ENCODE measurements at places on chromosomes 3 and 15.

- H3K4me1 ChIP-seq: no peaks in the 10 kb centered on the region
- H3K27ac ChIP-seq: no peak overlapping the region
- H3K27me3 ChIP-seq: no peaks in the 10 kb centered on the region
- no peak for DNase-seq
- no peak overlapping the region for H3K4me3 ChIP-seq
- H3K36me3 ChIP-seq: no peaks in the 10 kb centered on the region
Observed at GRCh38 chr3:49618412-49618811, 55.7 kb upstream of the APEH start.

DNA sequence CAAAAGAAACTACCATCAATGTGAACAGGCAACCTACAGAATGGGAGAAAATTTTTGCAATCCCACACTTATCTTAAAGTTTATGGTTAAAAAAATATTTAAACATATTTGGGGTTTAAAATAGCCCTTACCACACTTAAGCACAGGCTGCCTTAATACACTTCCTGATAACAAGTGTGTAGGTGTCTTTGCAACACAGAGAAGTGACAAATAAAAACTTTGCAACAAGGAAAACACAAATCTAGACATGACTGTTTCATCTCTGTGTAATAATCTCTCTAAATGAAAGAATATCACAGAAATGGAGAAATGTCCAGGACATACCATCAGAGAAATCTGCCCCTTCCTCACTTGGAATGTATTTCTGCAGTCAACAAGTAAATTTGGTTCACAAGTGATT is 464.1 kb upstream of the ARHGEF26 start:
- H3K36me3 ChIP-seq: no peaks in the 10 kb centered on the region
- no peak overlapping the region for H3K4me3 ChIP-seq
- H3K4me1 ChIP-seq: no peaks in the 10 kb centered on the region
- H3K27ac ChIP-seq: no peak overlapping the region
- DNase-seq: no peak

DNA sequence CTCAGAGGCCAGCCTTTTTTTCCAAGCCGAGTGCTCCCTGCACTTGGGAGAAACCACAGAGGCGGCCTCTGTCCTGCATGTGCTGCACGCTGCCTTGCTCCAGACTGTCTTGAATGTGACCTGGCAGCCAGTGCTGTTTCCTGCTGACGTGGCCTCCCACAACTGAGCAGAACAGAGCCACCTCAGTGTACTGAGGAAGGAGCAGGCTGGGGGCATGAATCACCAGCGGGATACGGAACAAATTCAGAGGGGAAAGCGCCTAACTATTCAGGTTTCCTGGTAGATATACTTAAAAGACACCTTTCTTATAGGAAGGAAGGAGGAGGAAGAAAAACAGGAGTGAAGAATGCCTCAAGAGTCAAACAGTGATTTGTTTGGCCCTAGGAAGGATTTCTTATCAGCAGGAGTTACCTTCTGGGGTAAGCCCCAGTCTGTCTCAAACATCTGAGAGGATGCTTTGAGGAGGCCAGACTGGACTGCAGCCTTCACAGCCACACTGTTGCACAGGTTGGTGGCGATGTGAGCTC is 114.0 kb downstream of the FNDC3B start:
- no peaks in the 10 kb centered on the region for H3K36me3 ChIP-seq
- no peaks in the 10 kb centered on the region for H3K27me3 ChIP-seq
- H3K4me3 ChIP-seq: no peak overlapping the region
- DNase-seq: no peak
- no peak overlapping the region for H3K27ac ChIP-seq
- 0 out of 2 replicates have a peak, but pooled peaks cover under 1% of the 10 kb centered on the region for H3K4me1 ChIP-seq

GRCh38 chr3:40187945-40188344 is 121.6 kb upstream of the EIF1B start:
- no peak for DNase-seq
- H3K27me3 ChIP-seq: no peaks in the 10 kb centered on the region
- H3K27ac ChIP-seq: no peak overlapping the region
- H3K4me3 ChIP-seq: no peak overlapping the region
- H3K4me1 ChIP-seq: no peaks in the 10 kb centered on the region

GRCh38 chr3:109963831-109964230 is 626.5 kb upstream of the DPPA4 start:
- no peaks in the 10 kb centered on the region for H3K36me3 ChIP-seq
- DNase-seq: no peak
- no peaks in the 10 kb centered on the region for H3K27me3 ChIP-seq
- H3K4me3 ChIP-seq: no peak overlapping the region
- H3K27ac ChIP-seq: no peak overlapping the region

GRCh38 chr3:134709561-134710312 is 58.9 kb upstream of the KY start:
- H3K4me1 ChIP-seq: no peaks in the 10 kb centered on the region
- H3K36me3 ChIP-seq: no peaks in the 10 kb centered on the region
- DNase-seq: no peak

DNA sequence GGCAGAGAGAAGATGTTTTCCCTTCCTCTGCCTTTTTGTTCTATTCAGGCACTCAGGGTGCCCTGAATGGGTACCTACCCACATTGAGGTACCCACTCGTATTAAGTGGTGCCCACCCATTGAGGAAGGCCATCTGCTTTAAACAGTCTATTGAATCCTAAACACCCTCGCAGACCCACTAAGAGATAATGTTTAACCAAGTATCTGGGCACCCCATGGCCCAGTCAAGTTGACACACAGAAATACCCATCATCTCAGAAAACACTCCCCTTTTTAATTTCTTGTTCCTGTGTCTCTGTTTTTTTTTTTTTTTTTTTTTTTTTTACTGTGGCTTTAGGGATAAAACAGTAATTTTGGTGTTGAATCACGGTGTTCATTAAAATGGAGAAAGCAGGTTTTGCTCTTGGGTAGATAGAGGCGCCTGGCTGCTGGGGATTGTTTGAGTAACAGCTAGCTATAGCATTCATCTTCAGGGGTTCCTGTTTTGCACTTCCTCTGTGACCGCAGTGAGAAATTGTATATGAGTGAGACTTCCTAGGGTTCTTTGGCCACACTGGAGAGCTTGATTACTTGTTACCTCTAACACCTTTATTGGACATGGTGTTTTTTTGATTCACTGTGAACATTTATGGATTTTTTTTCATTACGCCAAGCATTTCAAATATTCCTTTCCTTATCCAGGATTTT is 259.1 kb downstream of the PTPRG start:
- no peak overlapping the region for H3K4me3 ChIP-seq
- no peak for DNase-seq
- H3K27ac ChIP-seq: no peak overlapping the region

DNA sequence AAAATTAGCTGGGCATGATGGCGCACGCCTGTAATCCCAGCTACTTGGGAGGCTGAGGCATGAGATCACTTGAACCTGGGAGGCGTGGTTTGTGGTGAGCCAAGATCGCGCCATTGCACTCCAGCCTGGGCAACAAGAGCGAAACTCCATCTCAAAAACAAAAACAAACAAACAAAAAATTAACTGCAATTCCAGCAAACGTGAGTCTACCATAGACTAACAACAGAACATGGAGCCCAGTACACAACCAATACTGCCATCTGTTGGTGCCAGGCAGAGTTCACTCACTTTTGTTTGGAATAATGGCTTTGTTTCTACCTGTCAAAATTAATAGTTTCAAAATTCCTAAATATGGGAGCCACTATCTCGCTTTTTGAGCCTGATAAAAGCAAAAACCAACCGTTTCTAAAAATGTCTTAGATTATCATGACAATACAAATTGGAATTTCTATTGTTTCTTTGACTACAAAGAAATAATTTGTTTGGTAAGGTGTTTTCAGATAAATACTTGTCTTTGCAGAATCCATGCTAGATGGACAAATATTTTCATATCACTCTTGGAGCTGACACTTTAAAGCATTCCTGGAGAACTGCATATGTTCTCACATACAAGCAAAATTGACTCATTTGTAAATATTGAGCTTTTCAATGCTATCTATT is 45.0 kb downstream of the GPR176 start:
- peaks cover 5% of the 10 kb centered on the region for H3K4me1 ChIP-seq
- no peak overlapping the region for H3K4me3 ChIP-seq
- DNase-seq: no peak
- H3K27me3 ChIP-seq: no peaks in the 10 kb centered on the region
- no peak overlapping the region for H3K27ac ChIP-seq
- no peaks in the 10 kb centered on the region for H3K36me3 ChIP-seq

DNA sequence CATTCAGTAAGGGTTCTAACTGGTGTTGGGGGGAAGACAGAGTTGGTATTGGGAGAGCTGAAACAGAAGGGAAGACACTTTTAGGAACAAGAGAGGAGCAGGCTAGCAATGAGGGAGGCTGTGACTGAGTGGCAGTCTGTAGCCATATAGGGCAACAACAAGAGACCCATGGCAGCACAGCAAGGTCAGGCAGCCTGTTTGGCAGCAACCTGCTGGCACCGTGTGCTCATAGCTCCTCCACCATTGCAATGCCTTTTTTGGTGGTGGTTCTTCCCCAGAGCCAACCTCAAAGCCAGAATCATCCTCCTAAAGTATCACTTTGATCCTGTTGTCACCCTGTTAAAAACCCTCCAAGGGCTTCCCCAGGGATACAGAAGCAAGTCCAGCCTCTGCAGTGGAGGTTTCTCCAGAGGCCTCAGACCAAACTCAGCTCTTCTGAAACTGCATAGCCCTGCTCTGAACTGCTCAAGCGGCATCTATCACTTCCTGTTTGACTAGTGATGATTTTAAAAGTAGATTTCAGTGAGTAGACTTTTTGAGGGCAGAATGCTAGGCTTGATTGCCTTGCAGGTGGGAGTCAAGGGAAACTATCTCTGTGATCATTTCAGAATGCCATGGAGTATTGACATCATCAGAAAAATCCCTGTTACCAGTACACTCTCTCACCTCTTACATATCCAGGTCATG is 176.9 kb downstream of the STAC start:
- DNase-seq: no peak
- H3K4me1 ChIP-seq: peaks cover 23% of the 10 kb centered on the region
- H3K4me3 ChIP-seq: no peak overlapping the region

- no peaks in the 10 kb centered on the region for H3K36me3 ChIP-seq
- no peaks in the 10 kb centered on the region for H3K4me1 ChIP-seq
- DNase-seq: no peak
- H3K27ac ChIP-seq: no peak overlapping the region
- H3K4me3 ChIP-seq: no peak overlapping the region
Observed at GRCh38 chr3:3559786-3560185, 239.4 kb upstream of the LRRN1 start.

DNA sequence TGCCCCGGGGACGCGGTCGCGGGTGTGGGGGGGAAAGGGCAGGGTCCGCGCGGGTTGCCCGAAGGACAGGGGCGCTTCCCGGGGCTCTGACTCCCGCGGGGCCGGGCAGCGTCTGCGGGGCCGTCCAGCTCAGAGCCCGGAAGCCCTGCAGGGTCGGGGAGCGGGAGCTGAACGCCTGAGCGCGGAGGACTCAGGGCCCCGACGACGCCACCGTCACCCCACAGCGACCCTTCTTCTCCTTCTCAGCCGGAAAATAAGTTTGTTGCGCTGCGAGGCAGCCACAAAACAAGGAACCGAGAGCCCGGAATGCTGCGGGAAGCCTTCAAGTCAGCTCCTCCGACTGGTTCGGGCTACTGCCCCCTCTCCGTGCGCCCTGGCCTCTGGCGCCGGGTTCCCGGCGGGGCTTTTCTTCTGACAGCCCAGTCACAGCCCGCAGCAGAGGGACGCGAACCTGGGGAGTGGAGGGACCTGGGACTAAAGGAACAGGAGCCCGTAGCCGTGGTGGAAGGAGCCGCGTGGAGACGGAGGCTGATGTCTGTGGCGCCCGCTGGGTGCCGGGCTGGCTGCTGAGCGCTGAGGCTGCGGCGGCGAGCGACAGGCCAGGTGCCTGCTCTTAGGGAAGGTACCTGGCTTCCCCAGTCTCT is 484 bp downstream of the CNTN4 start:
- H3K36me3 ChIP-seq: no peaks in the 10 kb centered on the region
- H3K27ac ChIP-seq: peak overlapping the region; percentile 92
- no peaks in the 10 kb centered on the region for H3K27me3 ChIP-seq
- peak overlapping the region; percentile 71 for H3K4me3 ChIP-seq

DNA sequence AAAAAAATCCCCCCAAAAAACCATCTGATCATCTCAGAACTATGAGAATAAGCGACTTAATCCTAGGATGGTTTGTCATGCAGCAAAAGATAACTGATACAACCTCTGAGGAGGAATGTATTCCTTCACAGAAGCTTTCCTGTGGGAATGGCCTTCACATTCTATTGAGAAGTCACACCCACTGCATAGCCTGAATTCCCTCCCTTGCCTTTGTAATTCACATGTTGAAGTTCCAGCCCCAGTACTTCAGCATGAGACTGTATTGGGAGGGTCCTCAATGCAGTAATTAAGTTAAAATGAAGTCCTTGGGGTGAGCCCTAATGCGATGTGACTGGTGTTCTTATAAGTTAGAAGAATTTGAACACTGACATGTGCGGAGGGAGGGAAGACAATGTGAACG is 395.2 kb downstream of the TUSC7 start:
- H3K4me1 ChIP-seq: no peaks in the 10 kb centered on the region
- H3K27me3 ChIP-seq: no peaks in the 10 kb centered on the region
